ENCODE measurements at places on chromosomes 5 and 9. TPM values are rescaled to one million over a fixed set of nuclear protein-coding genes. Genes with fewer than 3 reads are reported as not detected.

Gene GFI1B
- total RNA-seq = not detected

DNA sequence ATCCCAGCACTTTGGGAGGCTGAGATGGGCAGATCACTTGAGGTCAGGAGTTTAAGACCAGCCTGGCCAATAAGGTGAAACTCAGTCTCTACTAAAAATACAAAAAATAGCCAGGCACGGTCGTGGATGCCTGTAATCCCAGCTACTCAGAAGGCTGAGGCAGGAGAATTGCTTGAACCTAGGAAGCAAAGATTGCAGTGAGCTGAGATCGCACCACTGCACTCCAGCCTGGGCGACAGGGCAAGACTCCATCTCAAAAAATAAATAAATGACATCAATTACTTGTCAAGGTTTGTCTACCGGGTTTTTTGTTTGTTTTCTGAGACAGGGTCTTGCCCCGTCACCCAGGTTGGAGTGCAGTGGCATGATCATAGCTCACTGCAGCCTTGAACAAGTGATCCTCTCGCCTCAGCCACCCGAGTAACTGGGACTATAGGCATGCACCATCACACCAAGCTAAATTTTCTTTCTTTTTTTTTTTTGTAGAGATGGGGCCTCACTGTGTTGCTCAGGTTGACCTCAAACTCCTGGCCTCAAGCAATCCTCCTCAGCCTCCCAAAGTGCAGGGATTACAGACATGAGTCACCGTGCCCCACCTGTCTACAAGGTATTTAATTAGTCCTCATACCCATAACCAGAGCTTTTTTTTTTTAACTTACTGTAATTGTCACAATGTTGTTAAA lies 64.9 kb downstream of the SUSD1 start:
- no peaks in the 10 kb centered on the region for H3K36me3 ChIP-seq
- H3K4me1 ChIP-seq = no peaks in the 10 kb centered on the region
- no peak for DNase-seq
- no peak overlapping the region for H3K4me3 ChIP-seq
- no peak overlapping the region for H3K27ac ChIP-seq

DNA sequence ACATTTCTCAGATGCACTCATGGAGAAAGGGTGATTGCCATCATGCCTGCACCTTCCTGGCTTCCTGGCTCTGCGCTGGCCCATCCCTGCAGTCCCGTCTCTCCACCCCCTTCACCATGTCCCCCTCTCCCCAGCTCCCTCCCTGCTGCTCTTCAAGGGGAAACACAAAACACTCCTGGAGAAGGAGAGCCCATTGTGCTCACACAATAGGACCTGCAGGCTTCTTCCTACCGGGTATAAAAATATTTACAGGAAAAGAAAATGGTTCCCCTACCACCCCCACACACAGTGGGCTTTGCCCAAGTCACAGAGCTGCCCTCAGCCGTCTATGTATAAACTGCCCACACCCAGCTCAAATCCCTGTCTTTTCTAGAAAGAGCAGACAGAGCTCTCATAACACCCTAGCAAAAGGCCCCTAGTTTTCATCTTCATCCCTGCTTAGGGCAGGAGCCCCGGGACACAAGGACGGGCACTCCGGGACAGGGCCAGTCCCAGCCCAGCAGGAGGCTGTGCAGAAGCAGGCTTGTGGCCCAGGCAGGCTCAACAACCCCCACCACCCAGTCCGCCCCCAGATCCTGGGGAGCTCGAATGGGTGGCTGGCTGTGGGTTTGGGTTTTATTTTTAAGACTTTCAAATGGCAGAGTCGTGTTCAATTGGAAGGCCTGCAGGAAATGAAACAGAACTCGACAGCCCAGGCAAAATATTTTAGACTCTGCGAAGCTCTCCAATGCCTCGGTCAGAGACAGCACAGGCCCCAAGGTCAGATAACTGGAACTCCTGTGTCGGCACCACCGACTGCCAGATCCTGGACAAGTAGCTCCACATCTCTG lies 77.3 kb downstream of the LRSAM1 start:
- peaks cover 24% of the 10 kb centered on the region for H3K4me1 ChIP-seq
- DNase-seq = no peak
- no peaks in the 10 kb centered on the region for H3K27me3 ChIP-seq
- no peak overlapping the region for H3K4me3 ChIP-seq

DNA sequence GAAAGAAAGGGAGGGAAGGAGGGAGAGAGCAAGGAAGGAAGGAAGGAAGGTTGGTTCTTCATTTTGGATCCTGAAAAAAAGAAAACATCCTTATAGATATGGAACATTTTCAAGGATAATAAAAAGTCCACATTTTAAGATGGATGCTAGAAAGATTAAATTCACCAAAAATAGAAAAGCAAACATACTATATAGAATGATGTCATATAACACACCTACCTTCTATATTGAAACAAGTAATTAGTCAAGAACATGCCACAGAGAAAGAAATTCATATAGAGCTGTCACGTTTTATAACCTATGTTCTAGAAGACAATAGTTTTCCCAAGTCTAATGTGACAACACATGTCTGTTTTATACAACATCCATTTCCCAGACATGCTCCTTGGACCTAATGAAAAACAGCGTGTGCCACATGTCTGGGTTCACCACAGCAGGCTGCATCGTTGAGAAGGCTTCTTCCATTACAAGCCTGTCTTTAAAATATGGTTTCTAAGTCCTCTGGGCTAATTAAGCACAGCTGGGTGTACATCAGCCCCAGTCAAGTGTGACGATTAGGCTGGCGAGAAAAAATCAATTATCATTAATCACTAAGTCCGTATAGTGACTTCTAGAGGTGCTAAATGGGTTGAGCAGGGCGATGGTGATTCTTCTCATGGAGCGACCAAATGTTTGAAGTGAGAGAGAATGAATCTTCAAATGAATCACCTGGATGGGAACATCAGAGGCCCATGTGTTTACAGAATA lies 301.8 kb downstream of the TLE1 start:
- H3K4me3 ChIP-seq = no peak overlapping the region
- H3K4me1 ChIP-seq = no peaks in the 10 kb centered on the region
- H3K27ac ChIP-seq = no peak overlapping the region
- H3K27me3 ChIP-seq = no peaks in the 10 kb centered on the region
- H3K36me3 ChIP-seq = no peaks in the 10 kb centered on the region
- no peak for DNase-seq

GRCh38 chr5:155833287-155833686 lies 493.7 kb upstream of the SGCD start:
- DNase-seq = no peak
- H3K4me1 ChIP-seq = no peaks in the 10 kb centered on the region
- no peak overlapping the region for H3K27ac ChIP-seq
- H3K36me3 ChIP-seq = no peaks in the 10 kb centered on the region
- no peaks in the 10 kb centered on the region for H3K27me3 ChIP-seq

DNA sequence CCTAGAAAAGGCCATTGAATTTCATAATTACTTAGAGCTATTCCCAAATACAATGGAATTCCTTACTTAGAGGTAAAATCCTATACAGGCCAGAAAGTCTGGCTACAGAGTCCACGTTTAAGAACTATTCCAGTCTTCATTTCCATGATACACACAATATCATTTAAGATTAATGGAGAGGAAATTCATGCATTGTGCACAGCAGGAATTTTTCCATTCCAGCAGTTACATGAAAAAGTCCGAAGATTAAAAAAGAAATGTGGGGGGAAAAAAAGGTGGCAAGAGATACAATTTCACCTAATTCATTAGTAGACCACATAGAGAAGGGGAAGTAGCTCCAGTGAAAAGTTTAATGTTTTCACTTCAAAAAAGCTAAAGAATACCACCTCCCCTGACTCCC lies 63.1 kb downstream of the CHD1 start:
- no peak overlapping the region for H3K27ac ChIP-seq
- peaks cover 4% of the 10 kb centered on the region for H3K36me3 ChIP-seq
- H3K4me1 ChIP-seq = no peaks in the 10 kb centered on the region
- H3K4me3 ChIP-seq = no peak overlapping the region

GRCh38 chr9:123724211-123724796 lies 205.6 kb downstream of the DENND1A start:
- no peak overlapping the region for H3K4me3 ChIP-seq
- H3K27ac ChIP-seq = no peak overlapping the region
- H3K4me1 ChIP-seq = no peaks in the 10 kb centered on the region
- no peak for DNase-seq

DNA sequence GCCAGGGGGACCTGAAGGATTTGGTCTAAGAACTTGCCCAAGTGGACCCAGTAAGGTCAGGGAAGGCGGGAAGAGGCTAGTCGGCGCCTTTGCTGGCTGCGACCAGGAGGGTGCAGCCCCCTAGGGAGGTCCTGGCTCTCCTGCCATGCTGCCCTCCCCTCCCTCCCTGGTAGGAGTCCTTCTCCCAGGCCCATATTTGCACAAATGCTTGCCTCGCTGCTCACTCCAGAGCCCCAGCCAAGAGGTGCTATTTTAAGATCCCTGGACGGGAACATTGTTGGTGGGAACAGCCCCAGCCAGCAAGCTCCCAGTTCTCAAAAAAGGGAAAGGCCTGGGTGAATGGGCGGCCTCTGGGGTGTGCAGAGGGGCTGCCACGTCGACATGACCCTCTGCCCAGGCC lies 4.3 kb upstream of the IL17B start:
- no peak overlapping the region for H3K4me3 ChIP-seq
- H3K4me1 ChIP-seq = peaks cover 55% of the 10 kb centered on the region
- DNase-seq = no peak
- no peaks in the 10 kb centered on the region for H3K27me3 ChIP-seq

Data from vagina (tissue), 2 donors.